Upper lobe of right lung (tissue), 1 donor: ENCODE measurements at places on chromosomes 3 and 15.

- DNase-seq = no peak
These were observed 90.0 kb upstream of the STT3B start for GRCh38 chr3:31442755-31443154.

- no peak for DNase-seq
These were observed 50.7 kb upstream of the TPRG1 start for GRCh38 chr3:189121092-189121491.

- DNase-seq = no peak
These were observed 475.6 kb upstream of the PROK2 start for GRCh38 chr3:72260588-72260910.

DNA sequence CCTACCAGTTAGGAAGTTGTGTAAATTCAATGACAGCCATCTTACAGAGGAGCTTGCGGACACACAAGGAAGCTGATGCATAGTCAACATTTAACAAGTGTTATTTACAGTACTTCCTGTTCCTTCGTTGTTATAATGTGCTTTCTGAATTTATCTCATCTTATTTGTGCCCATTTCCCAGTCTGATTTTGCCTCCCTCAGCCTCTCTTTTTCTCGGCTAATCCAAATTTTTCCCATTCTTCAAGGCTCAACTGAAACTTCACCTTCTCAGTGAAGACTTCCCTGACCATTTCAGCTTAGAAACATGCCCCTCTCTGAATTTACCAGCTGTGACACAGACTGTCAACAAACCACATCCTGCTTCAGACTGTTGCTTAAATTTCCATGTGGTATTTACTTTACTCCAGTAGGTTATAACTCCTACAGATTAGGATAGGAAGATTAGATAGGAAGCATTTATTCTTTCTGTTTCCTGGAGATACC lies 55.7 kb upstream of the CP start:
- DNase-seq = no peak

GRCh38 chr3:43214616-43215015 lies 71.7 kb upstream of the SNRK start:
- no peak for DNase-seq

DNA sequence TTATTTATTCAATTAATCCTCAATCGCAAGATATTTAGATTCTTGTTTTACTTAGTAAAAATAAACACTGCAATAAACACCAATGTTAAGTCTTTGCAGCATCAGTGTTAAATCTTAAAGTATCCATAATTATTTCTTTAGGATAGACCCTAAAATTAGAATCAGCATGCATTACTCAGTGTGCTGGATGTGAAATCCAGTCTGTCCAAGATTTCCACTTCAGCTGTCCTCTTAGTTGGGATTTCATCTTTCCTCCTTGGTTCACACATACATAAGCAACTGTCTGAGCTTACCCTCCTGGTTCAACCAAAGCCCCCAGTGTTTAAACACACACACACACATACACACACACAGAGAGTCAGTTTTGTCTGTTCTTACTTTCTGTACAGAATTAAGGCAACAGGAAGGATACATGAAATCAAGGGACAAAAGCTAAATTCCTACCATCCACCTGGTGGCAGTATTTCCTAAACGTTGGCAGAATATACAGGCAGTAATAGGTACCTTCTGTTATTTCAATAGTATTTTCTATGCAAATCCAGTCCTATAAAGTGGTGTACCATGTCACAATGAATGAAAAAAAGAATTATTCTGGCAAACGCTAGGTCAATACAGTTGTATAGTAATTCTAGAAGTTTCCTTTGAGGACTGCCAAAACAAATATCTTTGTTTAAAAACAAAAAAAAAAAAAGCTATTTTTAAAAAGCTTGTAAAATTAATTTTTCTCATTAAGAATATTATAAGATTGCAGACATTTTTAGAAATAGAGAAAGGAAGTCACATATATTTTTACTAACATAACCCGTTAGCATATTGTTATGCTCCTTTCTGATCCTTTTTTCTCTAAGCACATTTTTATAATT lies 27.3 kb upstream of the DMXL2 start:
- no peak for DNase-seq

DNA sequence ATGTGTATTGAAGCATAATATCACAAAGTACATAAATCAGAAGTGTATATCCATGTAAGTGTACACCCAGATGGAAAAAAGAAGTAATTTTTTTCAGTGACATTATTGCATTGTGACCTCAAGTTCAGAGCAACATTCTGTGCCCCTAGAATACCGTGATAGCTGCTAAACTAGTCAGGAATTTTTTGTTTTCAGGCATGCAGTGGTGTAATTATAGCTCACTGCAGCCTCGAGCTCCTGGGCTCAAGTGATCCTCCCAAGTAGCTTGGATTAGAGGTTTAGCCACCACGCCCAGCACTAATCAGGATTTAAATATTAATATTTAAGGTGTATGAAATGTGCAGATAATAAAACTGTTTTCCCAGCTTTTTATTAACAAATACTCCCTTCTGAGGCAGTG lies 25.5 kb downstream of the SEC62 start:
- DNase-seq = no peak

GRCh38 chr3:12132881-12133280 lies 25.8 kb downstream of the TIMP4 start:
- DNase-seq = no peak

DNA sequence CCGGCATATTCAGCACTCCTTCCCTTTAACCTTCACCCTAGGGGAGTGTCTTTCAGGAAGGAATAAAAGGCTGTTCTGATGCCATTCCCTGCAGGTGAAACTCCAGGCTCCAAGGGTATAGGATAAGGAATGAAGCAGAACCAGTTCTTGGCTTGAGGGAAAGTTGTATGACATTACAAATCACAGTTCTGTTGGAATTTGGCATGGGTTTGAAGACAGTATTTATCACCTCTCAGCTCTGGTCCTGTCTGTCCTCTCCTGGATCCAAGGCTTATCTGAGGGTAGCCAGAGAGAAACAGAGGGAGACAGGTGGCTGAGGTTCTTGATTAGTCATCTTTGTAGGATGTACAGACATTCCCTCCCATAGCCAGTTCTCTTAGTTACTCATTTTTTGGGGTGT lies 37.1 kb downstream of the RAB11A start:
- DNase-seq = no peak

DNA sequence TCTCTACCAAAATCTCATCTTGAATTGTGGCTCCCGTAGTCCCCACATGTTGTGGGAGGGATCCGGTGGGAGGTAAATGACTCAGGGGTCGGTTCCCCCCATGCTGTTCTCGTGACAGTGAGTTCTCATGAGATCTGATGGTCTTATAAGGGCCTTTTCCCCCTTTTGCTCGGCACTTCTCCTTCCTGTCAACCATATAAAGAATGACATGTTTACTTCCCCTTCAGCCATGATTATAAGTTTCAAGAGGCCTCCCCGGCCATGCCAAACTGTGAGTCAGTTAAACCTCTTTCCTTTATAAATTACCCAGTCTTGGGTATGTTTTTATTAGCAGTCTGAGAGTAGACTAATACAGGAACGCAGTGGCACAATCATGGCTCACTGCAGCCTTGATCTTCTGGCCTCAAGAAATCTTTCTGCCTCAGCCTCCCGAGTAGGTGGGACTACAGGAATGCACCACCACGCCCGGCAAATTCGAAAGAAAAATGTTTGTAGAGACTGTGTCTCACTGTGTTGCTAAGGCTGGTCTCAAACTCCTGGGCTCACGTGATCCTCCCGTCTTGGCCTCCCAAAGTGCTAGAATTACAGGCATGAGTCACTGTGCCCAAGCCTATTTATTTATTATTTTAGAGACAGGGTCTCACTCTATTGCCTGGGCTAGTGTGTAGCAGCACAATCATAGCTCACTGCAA lies 101.0 kb downstream of the ATP10A start:
- no peak for DNase-seq

DNA sequence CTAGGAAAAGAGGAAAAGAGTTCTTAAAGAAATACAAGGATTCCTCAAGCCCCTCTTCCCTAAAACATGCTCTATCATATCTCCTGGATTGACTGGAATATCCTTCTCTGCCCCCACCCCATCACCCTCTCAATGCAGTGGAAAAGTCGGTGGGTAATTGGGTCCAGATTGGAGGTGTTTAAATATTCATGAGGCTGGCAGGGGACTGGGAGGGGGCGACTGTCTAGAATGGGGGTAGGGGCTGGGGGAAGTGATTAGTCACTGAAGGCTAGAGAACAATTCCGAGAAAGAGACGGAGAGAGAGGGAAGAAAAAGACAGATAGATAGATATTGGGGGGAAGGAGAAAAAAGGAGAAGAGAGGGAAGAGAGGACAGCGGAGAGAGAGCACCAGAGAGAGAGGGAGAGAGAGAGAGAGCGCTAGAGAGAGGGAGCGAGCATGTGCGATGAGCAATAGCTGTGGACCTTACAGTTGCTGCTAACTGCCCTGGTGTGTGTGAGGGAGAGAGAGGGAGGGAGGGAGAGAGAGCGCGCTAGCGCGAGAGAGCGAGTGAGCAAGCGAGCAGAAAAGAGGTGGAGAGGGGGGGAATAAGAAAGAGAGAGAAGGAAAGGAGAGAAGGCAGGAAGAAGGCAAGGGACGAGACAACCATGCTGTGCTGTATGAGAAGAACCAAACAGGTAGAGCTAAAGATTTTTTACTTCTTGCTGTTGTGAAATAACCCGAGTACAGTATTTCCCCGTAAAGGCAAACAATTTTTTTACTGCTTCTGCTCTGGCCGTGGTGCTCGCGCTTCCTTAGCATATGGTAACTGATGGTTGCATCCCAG lies at the start of gene GAP43:
TSS of gene GAP43 (plus strand) at position 467 of the 825 bp plus-strand sequence. CDS start at position 647, 180 bp downstream.
- peak; percentile 56 for DNase-seq

GRCh38 chr15:90482124-90483011 lies 47.4 kb upstream of the CRTC3 start:
- no peak for DNase-seq

- no peak for DNase-seq
These were observed 60.1 kb upstream of the GALNT15 start for GRCh38 chr3:16114429-16114828.

- DNase-seq = no peak
These were observed 168.8 kb downstream of the PEX5L start for GRCh38 chr3:179867961-179868360.

DNA sequence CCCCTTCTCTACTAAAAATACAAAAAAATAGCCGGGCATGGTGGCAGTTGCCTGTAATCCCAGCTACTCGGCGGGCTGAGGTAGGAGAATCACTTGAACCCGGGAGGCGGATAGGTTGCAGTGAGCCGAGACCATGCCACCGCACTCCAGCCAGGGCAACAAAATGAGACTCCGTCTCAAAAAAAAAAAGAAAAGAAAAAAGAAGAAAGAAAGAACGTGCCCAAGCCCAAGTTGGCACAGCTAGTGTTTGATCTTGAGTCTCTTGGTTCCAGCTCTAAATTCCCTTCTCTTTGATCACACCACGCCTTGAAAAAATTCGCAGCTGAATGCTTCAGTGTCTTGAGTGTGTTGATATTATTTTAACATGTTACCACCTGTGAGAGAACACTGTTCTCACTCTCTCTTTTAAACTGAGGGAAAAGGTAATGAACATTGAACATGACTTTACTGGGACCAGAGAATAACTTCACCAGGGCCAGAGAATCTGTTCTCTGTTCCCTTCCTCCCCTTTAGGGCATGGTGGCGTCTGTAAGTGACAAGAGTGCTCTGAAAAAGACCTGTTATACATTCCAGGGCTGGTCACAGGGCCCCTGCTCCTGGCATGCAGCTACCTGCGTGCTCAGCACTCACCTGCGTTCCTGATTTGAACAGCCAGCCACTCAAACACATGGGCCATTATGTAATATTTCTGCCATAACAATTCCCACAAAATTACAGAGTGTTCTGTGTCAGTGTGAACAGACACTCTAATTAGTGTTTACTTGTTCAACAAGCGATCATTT lies 19.0 kb downstream of the SLCO3A1 start:
- DNase-seq = peak; percentile 85

DNA sequence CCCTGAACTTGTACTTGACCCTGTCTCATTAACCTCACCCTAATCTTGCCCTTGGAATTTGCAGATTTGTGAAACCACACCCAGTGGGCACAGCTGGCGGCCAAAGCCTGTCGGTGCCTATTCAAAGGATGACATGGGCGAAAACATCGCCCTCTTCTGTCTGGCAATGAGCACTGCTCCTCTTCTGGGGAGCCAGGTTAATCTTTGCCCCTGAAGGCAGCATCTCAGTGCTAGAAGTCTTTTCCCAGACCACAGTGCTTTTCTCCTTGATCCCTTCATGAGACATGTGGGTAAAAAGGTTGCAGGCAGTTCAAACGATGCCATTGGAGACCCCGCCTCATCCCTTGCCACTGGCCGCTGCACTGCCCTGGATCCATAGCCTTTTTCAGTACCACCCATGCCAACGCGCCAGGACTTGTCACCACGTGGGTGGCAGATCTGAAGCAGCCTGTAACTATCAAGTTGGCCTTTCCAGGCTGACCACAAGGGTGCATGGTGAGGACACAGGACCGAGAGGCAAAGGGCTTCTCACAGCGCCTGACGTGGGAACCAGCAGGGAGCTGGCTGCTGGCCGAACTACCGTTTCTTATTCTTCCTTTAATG lies 6.5 kb upstream of the DNASE1L3 start:
- DNase-seq = peak; percentile 83

GRCh38 chr15:90035840-90036230 lies 34.7 kb downstream of the ZNF710 start:
- peak; percentile 80 for DNase-seq

- DNase-seq = no peak
These were observed 197.5 kb downstream of the SOX2 start for GRCh38 chr3:181909241-181909640.

- DNase-seq = no peak
These were observed 38.6 kb upstream of the LACTB start for GRCh38 chr15:63083044-63083443.

- DNase-seq = no peak
These were observed 181.3 kb upstream of the CTDSPL start for GRCh38 chr3:37680401-37680800.

DNA sequence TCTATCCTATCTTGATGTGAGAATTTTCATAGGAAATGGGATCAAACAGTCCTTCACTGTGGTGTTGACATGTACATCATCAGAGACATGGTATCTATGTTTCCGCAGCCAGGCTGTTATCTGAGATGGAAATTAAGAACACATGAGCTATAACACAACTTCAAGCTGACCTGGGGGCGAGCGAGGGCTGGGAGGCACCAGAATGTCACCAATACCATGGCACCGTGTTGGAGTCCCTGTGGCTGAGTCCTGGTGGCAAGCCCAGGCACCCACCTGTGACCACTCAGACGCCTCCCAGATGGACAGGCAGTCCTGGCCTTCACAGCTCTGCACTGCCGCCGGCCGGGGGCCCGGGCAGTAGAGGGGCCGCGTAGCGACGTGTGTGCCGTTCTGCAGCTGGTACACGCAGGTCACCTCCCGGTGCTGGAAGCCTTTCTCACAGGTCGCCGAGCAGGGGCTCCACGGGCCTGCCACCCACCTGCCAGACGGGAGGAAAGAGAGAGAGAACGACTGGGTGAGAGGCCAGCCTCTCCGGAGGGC lies 263.9 kb upstream of the LYSMD4 start:
- peak; percentile 57 for DNase-seq

DNA sequence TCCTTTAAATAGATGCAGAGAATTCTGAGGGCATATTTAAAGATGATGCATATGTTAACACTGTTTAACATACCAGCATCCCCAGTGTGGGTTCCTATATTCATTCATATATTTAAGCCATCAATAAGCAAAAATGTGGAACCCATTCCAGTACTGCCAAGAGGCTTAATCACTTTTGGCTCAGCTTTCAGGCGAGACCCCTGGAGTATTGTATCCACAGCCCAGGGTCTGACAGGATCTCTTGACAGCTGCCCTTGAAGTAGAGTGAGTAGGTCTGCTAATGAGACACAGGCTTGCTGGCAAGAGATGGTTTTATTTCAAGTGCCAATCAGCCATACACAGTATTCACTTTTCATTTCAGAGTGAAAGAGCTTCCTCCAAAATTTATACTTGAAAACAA lies 367.3 kb downstream of the OCA2 start:
- no peak for DNase-seq
